ENCODE measurements at places on chromosomes 1 and 21.
A peak's percentile ranks its signal among the peaks of the same experiment; 100 is the strongest.

DNA sequence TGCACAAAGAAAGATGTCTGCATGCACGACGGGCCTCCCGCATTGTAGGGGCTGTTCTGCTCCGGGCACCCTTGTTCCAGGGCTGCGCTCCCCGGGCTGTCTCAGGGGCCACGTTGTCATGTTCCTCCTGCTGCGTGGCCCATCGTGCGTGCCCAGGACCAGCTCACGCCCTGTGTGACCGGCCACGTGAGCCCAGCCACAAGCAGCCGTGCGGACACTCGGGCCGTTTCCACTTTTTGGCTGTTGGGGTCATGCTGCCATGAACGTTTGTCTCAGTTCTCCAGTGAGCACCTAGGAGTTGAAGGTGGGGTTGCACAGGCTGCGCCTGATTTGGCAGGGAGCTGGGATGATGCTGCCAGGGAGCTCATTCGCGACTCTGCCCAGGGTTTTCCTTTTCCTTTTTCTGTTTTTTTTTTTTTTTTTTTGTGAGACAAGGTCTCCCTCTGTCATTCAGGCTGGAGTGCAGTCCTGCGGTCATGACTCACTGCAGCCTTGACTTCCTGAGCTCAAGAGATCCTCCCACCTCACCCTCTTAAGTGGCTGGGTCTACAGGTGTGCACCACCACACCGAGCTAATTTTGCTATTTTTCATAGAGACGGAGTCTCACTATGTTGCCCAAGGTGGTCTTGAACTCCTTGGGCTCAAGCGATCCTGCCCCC is 17.4 kb downstream of the PDXK start:
- DNase-seq: no peak

- DNase-seq: no peak
Observed at GRCh38 chr1:178574345-178574744, 61.4 kb downstream of the TEX35 start.

DNA sequence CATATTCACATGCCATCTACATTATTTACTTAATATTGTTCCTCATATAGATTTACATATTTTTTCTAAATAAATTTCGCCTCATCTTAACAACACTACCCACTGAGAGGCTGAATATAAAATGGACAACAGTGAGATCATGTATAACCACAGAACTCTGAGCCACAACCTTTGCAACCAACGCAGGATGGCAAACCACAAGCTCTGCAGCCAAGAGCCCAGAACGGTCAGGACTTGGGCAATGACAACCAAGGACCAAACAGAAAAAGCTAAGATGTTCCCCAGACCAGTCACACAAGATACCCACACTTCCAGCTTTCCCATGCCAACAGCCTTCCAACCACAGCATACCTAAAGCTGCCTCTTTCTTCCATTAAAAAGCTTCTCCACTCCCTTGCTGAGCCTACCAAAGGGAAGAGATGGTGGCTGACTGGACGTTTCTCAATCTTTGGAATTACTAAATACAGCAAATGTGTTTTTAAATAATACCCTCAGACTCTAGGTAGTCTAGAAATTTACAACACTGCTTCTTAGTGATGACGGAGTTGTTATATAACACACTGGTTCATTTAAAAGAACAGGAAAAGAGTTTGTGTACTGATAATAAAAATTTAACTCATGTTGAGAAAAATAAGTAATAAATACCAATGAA is 117.9 kb downstream of the AKT3 start:
- no peak for DNase-seq

- DNase-seq: no peak
Observed at GRCh38 chr1:51264451-51264850, 28.4 kb downstream of the RNF11 start.

- no peak for DNase-seq
Observed at GRCh38 chr1:48500541-48501450, 28.8 kb upstream of the SPATA6 start.

- no peak for DNase-seq
Observed at GRCh38 chr1:198320759-198321158, 164.0 kb downstream of the NEK7 start.

GRCh38 chr1:17067069-17067426 is 13.2 kb upstream of the SDHB start:
- DNase-seq: no peak

- no peak for DNase-seq
Observed at GRCh38 chr1:91601554-91602376, 101.1 kb downstream of the CDC7 start.

DNA sequence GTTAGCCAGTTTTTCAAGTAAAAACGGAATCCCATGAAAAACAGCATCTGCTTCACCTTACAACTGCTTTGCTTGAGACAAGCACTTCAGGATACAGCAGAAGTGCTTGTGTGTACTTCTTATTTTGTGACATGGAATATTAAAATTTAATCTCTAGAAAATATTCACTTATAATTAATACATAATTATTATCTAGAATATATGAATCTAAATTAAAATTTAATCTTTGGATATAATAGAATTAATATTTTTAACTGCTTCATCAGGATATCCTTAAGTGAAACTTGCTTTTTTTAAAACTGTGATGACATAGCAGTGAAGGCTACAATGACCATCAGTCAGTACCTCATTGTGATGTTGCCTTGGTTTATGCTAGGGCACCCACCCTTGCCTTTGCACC is 148.4 kb upstream of the C1orf105 start:
- no peak for DNase-seq

DNA sequence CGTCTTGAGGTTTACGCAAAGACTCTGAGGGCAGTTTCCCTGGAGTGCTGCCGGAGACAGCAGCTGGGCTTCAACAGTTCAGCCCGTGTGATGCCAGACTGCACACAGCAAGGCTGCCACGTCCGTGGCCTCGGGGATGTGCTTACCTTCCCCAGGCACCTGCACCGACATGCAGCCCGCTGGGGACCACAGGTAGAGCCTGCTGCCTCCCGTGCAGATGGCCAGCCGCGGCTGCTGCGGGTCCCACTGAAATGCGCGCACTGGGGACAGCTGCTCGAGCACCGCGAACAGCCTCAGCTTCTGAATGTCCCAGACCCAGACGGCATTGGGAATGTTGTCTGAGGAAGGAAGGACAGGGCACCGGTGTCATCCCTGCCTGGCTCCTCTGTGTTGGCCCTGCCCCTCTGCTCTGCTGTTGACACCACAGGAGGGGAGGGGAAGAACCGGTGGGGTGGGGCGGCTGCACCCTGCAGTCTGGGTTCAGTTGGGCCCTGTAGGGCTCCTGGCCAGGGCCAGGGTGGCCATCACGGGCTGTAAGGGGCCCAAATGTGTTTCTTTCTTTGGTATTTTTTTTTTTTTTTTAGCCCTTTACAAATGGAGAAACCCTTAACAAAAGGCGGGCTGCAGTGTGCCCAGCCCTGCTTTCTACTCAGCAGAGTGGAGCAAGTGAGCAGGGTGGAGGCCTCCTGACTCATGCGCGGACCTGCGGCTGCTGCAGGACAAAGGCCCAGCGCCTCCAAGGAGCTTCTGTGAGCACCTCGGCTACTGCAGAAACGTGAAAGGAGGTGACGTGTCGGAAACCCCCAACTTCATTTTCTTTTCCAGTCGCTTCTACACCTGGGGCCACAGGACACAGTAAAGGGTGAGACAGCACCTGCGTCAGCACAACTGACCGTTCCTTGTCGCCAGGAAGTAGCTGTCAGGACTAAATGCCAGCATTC is 6.8 kb downstream of the TPRG1L start:
- no peak for DNase-seq

- no peak for DNase-seq
Observed at GRCh38 chr1:53214376-53214940, 6.0 kb downstream of the CZIB start.

DNA sequence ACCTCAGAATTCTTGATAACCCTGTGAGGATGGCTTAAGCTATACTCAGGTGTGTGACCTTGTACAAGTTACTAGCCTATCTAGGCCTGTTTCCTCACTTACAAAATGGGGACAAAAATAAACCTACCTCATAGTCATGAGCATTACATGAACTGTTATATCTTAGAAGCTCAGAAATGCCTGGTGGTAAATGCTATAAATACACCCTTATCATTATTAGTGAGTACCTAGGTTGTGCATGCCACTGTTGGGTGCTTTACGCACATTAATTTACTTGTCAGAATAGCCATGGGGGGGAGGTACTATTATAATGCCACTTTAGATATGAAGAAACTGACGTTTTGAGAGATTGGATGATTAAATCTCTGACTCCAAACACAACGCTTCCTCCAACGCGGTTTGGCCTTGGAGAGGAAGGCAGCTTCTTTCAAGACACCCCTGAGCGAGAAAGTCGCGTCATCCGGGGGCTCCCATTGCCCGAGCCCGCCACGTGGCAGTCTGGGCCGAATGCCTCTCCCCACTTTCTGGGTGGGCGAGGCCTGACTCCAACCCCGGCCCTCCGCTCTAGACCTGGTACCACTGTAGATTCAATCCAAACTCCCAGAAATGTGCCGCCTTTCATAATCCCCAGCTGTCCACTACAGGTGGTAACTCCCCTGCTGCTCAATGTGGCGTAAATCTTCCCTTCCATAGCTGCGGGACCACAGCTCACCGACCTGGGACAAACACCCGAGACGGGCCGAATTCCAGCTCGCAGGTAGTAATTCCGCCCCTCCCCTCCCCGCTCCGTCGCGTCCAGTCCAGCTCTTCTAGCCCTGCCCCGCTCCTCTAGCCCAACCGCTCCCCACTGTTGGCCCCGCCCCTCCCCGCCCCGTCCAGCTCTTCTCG is 771 bp upstream of the RAD54L start:
- no peak for DNase-seq

DNA sequence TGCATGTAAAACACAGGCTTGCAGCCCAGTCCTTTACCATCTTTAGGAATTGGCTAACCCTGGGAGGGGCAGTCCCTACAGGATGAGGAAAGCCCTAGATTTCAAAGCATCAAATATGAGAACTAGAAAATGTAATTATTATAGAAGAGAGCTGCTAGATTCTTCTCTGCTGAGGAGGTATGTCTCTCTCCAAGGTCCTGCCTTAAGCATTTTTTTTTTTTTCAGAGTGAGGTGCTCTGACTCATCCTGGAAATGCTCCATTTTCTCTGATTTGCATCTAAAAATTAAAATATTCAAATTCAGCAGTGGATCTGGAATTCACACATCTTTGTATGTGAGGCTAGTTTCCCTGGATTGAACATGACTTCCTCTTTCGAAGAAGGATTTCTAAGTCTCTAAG is 149.8 kb downstream of the ZNF648 start:
- DNase-seq: no peak

GRCh38 chr1:73635021-73635420 is 563.0 kb downstream of the LRRIQ3 start:
- DNase-seq: no peak

- DNase-seq: no peak
Observed at GRCh38 chr1:56675763-56676162, 30.6 kb downstream of the PRKAA2 start.

- DNase-seq: peak; percentile 31
Observed at GRCh38 chr1:9652379-9653209, 1.1 kb downstream of the PIK3CD start.

GRCh38 chr1:173666646-173667045 is 3.0 kb downstream of the ANKRD45 start:
- DNase-seq: no peak

- no peak for DNase-seq
Observed at GRCh38 chr1:20089328-20090077, 19.5 kb downstream of the PLA2G5 start.

- no peak for DNase-seq
Observed at GRCh38 chr1:172742599-172743500, 83.9 kb downstream of the FASLG start.
